ENCODE measurements at places on chromosomes 6 and 20.
A peak's percentile ranks its signal among the peaks of the same experiment; 100 is the strongest.

DNA sequence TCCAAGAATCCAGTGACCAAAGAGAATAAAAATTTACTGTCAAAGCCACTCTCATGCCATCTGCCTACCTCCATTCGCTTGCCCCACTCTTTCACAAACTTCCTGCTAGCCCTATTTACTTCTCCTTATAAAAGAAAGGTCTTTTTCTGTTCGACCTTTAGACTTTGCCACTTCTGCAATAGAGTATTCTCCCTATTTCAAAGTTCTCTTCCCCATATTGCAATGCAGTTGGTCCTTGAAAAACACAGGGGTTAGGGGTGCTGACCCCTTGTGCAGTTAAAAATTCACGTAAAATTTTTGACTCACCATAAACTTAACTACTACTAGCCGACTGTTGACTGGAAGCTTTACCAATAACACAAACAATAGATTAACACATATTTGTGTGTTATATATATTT is 15.0 kb downstream of the CCN2 start:
- no peak for DNase-seq

DNA sequence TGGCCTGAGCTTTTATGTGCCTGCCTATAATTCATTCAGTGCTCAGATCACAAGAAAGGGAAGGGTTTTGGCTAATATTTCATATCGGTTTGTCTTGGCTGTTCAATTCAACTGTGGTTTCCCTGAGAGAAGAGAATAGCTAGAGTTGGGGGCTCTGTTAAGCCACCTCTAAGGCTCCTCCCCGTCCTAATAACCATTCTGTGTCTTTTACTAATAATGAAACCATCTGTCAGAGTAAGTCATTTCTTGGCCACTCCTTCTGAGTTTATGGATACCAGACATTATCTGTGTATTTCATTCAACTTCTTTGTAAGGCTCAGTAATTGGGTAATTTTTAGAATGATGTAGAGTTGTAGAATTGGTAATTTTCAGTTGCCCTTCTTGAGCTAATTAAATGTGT is 5.2 kb downstream of the STX11 start:
- DNase-seq: no peak

DNA sequence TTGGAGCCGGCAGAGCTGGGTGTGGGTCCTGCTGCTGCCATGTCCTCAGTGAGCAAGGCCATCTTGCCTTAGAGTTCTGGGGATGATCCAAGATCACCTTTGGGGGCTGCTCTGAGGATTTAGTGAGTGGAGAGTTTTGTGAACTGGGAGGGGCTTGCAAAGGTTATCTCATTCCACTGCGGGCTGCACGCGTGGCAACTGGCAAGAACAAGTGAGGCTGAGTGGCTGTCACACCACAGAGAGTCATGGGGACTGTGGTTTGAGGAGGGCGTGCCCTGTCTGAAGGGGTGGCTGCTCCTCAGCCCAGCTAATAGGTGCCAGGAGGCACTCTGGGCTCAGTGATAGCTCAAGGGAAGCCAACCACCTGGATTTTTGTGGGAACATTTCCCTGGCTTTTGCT is 37.6 kb downstream of the TTLL9 start:
- no peak for DNase-seq

DNA sequence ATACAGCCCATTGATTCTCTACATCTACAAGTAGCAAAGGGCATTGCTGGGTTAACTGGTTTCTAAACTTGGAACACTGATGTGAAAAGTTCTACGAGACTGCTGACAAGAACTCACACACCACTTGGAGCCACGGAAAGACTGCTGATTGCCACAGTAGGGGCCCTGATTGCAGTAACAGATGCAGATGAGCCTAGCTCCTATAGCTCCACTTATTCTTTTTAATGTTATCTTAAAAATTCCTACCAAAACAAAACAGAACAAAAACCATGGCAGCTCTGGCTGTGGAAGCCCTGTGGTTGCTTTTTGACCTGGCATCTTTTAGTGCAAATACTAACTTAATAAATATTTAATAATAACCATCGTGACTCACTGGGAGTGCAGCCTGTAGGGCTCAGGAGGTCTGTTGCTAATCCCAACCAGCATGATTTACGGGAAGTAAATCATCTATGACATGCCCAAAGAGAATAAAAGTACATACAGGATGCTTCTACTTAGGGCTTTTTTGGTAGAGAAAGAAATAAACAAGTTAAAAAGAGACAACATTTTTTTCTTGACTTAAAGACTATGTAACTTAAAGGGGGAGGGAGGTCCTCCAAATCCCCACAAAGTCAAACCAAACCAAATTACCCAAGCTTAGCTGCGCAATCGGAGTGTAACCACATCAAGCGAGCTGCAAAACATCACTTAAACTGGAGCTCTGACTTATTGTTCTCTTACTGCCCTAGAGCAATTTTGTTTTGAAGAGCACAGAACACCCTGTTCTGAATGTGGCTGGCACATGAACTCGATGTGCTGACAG is 87.2 kb downstream of the FKBP5 start:
- DNase-seq: peak; percentile 91

- DNase-seq: no peak
These were observed 45.2 kb upstream of the TFAP2A start for GRCh38 chr6:10460096-10460495.

Measured in HFF-Myc (cell line).